ENCODE measurements at places on chromosomes 4 and X.
A peak's percentile ranks its signal among the peaks of the same experiment; 100 is the strongest.

DNA sequence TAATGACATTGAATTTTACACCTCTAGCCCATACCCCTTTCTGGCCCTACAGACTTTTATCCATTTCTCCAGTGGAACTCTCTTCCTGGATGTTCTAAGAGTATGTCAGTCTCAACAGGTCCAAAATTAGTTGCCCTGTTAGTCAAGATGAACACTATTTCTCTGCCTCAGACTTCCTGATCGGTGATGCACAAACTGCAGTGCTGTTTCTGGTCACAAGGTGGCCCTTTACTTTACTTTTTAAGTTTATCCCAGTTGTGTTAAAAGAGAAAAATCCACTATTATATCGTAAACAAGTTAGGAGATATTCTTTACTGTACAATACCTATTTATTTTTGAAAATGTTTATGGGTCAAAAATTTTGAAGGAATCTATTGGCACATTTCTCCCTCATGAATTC lies 13.1 kb downstream of the TCEAL7 start:
- peak; percentile 29 for DNase-seq

GRCh38 chrX:80489166-80489565 lies 68.9 kb downstream of the TENT5D start:
- DNase-seq, result no peak

DNA sequence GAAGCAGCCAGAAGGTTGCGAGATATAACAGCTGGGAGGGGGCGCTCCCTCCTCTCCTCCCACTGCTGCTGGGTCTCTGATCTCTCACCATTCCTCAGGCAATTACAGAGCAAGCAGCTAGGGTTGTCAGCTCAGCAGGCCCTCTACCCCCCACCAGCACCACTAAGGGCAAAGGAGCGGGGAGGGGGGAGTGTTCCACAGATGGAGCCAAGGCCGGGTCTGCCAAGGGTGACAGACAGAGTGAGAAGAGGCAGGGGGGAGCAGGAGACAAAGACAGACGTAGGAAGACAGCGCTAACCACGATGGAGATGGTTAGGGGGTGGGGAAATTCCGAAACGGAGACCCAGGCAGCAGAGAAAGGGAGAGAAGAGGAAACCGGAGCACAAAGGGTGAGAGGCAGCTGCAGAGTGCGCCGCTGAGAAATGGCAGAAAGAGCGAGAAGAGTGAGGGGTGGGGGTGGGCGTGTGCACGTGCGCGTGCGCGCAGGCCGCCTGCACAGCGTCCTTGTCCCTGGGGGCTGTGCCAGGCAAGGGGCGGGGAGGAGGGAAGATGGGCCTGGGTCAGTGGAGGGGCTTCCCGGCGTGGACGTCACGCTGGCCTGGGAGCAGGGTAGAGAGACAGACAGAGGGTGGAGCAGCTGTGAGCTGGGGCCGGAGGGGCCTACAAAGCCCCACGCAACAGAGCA lies 6.9 kb downstream of the L1CAM start:
- DNase-seq, result no peak

DNA sequence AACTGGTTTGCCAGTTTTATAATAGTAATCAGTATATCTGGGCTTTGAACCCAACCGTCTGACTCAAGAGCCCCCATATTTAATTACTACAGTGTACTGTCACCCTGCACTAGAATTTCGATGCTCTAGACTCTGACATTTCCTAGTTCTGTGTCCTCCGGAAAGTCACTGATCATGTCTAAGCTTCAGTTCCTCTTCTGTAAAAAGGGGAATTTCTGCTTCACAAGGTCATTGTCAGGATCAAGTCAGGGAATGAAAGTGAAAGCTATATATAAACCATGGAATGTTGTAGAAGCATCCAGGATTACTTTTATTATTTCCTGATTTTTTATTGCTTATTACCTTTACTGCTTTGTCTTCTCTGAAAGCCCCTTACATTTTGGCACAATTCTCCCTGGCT lies 4.0 kb upstream of the KCNIP4 start:
- DNase-seq, result no peak

GRCh38 chr4:176525576-176525975 lies 205.8 kb downstream of the SPCS3 start:
- no peak for DNase-seq
